Right renal cortex interstitium (tissue), 3 donors: ENCODE measurements at places on chromosomes 4 and X. TPM values are rescaled to one million over a fixed set of nuclear protein-coding genes. Genes with fewer than 3 reads are reported as not detected.

GLOD5 gene
- 1.1 TPM for polyA plus RNA-seq

USP9X gene
- polyA plus RNA-seq = 65.4 TPM

DMRTC1B gene
- polyA plus RNA-seq = 4.6 TPM

C4orf17 gene
- 0.13 TPM for polyA plus RNA-seq

USP17L12 gene
- polyA plus RNA-seq = not detected

TRPC3 gene
- polyA plus RNA-seq = 1.2 TPM

ARMCX4 gene
- polyA plus RNA-seq = 21.8 TPM

MXRA5 gene
- 8.6 TPM for polyA plus RNA-seq

ODAPH gene
- not detected for polyA plus RNA-seq

C4orf50 gene
- 0.01 TPM for polyA plus RNA-seq

CXCL3 gene
- polyA plus RNA-seq = 0.18 TPM

GPC4 gene
- 23.4 TPM for polyA plus RNA-seq

MBTPS2 gene
- polyA plus RNA-seq = 37.1 TPM

PHEX gene
- 0.37 TPM for polyA plus RNA-seq

RIPPLY1 gene
- polyA plus RNA-seq = 3.0 TPM

MAP7D2 gene
- 3.5 TPM for polyA plus RNA-seq

AMOT gene
- 64.1 TPM for polyA plus RNA-seq

RBM46 gene
- 0.08 TPM for polyA plus RNA-seq

MGAT4D gene
- not detected for polyA plus RNA-seq

FGB gene
- 190 TPM for polyA plus RNA-seq

ENAM gene
- 5.9 TPM for polyA plus RNA-seq

RNF175 gene
- 4.1 TPM for polyA plus RNA-seq

LRPAP1 gene
- polyA plus RNA-seq = 198 TPM

FREM3 gene
- 0.35 TPM for polyA plus RNA-seq

TREX2 gene
- 0.21 TPM for polyA plus RNA-seq

TKTL2 gene
- polyA plus RNA-seq = not detected
